GM20000 (cell line): ENCODE measurements at places on chromosomes 5 and 9.

DNA sequence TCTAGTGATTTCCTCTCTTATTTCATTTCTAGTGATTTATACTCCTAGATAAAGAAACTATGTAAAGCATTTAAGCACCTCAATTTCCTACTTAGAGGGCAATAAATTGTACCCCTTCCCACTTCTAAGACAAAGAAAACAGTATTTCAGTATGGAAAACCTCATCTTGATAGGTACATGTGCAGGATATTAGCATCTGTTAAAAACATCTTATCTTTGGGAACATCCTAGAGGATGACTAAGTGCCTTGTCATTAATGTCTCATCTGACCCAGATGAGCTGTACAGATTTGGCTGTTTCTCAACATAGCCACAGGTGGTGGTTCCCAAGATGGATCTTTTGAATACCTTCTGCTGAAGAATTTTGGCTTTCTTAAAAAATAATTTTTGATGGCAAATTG is 5.7 kb downstream of the MEGF10 start:
- DNase-seq, result no peak

GRCh38 chr5:673831-674629 is 19.1 kb downstream of the TPPP start:
- no peak for DNase-seq

DNA sequence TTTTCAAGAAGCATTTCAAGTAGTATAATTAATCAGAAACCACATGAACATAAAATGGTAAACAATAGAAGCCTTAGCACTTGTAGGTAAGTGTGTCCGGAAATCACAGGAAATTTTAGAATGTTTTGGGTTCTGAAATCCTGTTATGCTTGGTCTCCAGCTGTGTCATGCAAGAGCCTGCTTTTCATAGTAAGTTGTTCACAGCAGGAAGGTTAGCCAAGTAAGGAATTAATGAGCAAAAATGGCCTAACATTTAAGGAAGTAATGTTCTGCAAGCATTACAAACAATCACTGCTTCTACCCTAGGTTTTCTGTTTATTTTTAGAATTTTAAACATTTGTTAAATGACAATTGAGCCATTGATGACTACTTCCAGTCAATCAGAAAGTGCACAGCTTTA is 669.5 kb downstream of the SLCO4C1 start:
- DNase-seq, result no peak

- DNase-seq, result peak; percentile 65
Observed at GRCh38 chr9:85741095-85741874, 469 bp downstream of the AGTPBP1 start.

DNA sequence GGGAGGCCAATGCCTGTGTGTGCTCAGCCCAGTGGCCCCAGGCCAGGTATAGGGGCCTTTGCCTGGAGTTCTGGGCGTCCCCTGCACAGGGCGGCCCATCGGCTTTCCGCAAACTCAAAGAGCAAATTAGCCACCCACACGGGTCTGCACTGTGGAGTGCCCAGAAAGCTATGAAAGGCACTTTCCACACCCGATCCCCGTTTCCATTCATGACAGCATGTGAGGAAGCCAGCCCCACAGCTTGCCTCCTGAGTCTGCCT is 5.2 kb downstream of the DBH start:
- DNase-seq, result no peak

DNA sequence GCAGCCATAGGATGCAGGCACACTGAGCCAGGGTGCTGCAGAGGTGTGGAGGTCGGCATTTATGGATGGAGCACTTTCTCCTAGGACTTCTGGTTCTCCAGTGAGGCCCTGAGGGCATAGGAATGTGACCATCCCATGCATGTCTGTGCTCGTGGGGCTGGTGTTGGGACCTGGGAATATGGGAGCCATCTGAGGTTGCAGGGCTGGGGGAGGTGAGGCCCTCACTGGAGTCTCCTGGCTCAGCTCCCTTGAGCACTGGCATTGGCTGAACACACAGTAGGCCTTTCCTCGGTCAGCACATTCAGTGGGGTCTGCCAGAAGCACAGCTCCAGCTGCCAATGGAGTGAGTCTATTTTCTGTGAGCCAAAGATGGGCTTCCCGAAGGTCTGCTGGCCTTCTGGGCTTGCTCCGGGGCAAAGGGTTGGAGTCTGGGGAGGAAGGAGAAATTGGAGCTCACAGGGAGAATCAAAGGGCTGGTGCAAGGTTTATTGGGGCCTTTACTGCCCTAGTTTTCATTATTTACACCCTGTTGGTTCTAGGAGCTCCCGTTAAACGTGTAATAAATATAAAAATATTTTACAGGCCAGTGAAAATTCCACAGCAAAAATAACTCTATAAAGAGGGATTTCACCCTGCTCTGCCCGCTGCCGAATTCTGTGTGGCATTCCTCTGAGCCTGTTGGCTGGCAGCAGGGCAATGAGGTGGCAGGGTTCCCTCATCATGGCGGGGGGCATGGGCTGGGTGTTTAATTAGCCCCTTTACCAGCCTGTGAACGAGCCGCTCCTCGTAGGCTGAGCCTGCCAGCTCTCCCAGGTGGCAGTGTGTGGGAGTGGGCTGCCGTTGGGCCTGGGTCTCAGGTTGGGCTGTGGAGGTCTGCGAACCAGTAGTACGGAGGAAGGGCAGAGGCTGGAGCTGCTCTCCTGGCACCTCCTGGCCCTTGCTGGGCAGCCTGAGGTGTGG is 31.6 kb upstream of the PITX1 start:
- no peak for DNase-seq

- DNase-seq, result no peak
Observed at GRCh38 chr5:43338862-43339261, 25.6 kb upstream of the HMGCS1 start.

DNA sequence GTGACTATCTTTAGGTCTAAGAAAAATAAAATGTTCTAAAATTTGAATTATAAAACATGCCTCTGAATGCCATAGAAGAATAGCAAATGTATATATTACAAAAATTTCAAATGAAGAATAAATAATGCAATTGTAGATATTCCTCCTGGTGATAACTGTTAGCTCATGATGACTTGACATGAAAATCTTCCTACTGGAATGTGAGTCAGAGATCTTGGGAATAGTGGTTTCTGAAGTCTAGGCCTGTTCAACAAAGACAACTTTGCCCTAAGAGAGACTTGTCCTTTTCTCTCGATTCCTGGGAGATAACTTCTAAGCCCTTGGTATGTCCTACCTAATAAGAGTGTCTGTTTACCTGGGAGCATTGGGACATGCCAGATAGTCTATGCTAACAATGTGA is 746.3 kb upstream of the RIOK2 start:
- no peak for DNase-seq

- no peak for DNase-seq
Observed at GRCh38 chr9:77194423-77194822, 17.1 kb downstream of the VPS13A start.

- no peak for DNase-seq
Observed at GRCh38 chr5:63555874-63556273, 406.4 kb downstream of the HTR1A start.

DNA sequence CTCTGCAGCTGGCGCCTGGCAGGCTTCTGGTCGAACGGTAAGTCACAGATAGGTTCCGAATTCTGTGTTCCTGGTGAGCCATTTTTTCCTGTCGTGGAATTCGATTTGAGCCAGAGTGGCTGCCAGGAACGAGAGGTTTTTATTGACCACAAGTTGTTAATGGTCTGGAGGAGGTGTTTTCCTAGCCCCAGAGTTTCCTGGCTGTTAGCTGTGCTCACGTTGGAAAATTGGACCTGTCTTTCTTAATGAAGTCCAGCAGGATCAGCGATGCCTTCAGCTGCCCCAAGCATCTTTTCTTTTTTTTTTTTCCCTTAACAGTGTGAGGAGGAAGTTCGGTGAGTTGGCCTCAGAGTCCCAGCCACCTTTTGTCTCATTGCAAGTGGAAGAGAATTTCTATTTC is 62.9 kb downstream of the COL5A1 start:
- no peak for DNase-seq

DNA sequence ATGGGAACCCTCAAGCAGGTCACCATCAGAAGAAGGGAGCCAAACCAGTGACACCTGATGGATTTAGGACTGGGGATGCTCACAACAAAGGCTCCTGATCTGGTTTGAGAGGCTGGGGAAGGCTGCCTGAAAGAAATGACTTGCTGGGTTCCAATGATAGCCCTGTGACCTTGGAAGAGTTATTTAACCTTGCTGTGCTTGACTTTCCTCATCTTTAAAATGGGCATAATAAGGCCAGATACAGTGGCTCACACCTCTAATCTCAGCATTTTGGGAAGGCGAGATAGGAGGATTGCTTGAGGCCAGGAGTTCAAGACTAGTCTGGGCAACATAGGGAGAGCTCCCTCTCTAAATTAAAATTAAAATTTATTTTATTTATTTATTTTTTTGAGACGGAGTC is 63.6 kb upstream of the PSD2 start:
- no peak for DNase-seq

GRCh38 chr5:80711938-80712337 is 57.2 kb upstream of the DHFR start:
- peak; percentile 15 for DNase-seq

DNA sequence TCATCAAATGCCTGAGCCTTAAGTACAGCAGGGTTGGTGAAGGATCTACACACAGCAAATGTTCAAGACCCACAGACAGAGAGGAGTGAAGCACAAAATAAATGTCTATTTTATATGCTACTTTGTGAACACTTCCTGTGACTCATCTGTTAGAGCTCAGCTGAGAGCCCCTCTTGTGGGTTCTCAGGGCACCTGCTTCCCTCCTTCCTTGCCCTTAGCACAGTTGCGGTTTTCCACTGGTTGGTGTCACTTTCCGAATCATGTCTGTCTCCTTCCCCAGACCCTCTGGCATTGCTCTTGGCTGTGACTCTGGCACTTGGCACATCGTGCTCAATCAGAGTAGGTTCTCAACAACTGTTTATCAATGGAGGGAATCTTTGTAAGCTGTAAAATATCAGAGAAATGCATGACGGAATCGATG is 128.5 kb upstream of the STC2 start:
- no peak for DNase-seq

DNA sequence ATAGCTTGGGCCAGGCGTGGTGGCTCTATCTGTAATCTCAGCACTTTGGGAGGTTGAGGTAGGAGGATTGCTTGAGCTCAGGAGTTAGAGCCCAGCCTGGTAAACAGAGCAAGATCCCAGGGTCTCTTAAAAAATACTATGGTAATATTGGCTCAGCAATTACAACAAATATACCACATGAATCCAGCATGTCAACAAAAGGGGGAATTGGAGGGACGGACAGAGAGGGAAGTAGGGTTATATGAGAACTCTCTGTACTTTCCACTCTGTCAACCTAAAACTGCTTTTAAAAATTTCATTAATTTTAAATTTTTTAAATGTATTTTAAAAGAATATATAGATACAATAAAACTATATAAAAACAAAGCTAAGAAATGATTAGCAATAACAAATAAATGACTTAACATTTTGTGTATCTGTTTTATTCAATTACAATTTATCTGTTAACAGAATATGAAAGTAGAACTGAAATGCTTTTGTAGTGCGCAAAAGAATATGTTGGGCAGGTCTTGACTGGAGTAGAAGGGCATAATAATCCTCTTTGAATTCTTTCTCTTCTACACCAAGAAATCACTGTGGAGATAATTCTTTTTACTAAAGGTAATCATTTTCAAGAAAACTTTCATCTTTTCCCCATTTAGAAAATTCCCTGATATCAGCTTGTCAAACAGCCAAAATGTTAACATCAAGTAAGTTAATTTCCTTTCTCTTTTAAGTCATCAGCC is 12.9 kb upstream of the CDC42SE2 start:
- no peak for DNase-seq

- no peak for DNase-seq
Observed at GRCh38 chr9:114021578-114021977, 56.5 kb downstream of the AMBP start.

DNA sequence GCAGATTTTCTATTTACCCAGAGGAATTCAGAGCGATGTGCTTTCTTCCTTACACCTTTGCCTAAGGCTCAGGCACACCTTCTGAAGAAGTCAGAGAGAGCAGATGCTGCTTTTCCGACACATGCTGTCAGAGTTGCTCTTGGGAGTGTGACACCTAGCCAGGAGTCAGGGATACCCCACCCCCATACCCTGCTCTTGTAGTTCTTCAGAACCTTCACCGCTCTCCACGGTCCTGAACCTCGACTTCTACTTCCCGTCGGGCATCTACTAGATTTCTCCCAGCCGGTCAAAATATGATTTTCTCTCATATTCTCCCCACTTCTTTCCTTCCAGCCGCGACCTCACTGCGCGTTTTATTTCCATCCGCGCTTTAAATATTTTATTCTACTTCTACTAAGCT is 1.7 kb downstream of the GRIN3A start:
- DNase-seq, result no peak

- peak; percentile 29 for DNase-seq
Observed at GRCh38 chr5:95241635-95242034, 43.3 kb downstream of the MCTP1 start.

- peak; percentile 14 for DNase-seq
Observed at GRCh38 chr9:117936185-117937130, 232.3 kb downstream of the TLR4 start.

- no peak for DNase-seq
Observed at GRCh38 chr9:113995963-113996362, 82.1 kb downstream of the AMBP start.

DNA sequence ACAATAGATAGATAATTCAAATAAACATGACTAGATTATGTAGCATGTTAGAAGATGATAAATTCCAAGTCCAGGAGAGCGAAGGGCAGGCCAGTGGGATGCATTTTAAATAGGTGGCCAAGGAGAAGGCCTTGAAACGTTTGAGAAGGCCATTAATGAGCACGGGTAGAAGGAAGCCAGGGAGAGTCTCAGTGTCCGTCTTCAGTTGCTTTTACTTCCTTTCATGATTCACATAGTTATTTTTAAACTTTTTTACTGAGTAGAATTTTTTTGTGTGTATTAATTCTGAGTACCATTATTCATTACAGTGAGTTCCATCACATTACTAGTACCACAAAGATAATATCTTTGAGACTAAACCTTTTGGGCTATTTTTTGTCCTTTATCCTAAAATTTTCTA is 259.2 kb downstream of the ARRDC3 start:
- no peak for DNase-seq

GRCh38 chr9:28086881-28087280 is 513.6 kb upstream of the C9orf72 start:
- no peak for DNase-seq

- DNase-seq, result no peak
Observed at GRCh38 chr9:14228602-14229001, 85.3 kb downstream of the NFIB start.
